ELR (cell line): ENCODE measurements at places on chromosomes 5 and 9.

GRCh38 chr9:27353474-27354229 lies 56.7 kb upstream of the EQTN start:
- DNase-seq: no peak

GRCh38 chr9:5949103-5949699 lies 58.5 kb downstream of the MLANA start:
- DNase-seq: peak; percentile 57

DNA sequence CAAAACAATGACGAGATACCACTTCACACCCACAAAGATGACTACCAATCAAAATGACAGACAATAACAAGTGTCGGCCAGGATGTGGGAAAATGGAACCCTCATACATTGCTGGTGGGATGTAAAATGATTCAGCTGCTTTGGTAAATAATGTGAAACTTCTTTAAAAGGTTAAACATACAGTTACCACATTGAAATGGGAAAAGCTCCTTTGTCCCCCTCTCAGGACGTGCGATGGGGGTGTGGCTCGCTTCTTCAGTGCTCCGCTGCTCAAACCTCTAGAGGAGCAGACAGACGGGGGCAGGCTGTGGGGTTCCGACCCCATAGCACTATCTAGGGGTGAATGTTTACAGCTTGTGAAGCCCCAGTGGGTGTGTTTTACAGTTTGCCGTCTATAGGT lies 8.0 kb upstream of the PLPP6 start:
- no peak for DNase-seq

- DNase-seq: peak; percentile 28
These were observed at the start of gene PCDHB12 for GRCh38 chr5:141208478-141208877. PCDHB12 (plus strand) TSS chr5:141208719; CDS start chr5:141208908, 189 bp downstream.

GRCh38 chr5:83538786-83539462 lies 67.4 kb downstream of the VCAN start:
- DNase-seq: no peak

DNA sequence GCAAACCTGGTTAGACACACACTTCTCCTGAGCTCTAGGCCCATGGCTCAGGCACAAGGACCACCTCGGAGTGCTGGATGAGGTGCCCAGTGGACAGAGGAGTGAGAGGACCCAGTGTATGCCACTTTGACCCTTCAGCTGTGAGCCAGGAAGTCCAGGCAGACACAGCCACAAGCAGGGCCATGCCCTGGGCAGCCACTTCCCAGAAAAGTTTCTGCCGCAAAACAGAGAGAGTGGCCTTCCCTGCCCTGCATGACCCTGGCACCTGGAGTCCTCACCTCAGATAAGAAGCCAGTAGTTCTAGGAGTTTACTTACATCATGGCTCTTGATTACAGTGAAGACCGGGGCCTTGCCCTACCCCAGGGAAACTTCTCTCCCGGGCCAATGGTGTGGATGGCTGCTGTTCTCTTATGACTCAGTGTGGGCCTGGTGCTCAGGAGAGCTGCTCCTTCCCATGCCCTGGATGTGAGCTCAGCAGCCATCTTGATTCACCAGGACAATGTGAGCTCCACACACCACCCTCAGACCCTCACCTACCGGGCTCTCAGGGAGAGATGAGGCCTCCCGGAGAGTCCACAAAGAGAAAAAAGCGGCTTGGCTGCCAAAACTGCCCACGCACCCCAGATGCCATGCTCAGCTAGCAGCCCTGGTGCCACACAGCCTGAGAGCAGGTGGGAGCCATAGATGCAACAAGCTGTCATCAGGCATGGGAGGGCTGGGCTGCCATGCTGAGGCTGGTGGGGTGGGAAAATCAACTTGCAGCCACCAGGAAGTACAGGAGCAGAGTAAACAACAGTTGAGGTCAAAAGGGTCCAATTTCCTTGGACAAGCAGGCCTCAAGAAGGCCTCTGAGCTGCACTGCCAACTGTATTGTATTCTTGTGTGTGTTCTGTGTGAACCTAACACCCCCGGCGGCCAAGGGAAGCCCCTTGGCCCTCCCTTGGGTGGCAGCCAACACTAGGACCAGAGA lies 11.7 kb upstream of the IRF1 start:
- DNase-seq: peak; percentile 52

DNA sequence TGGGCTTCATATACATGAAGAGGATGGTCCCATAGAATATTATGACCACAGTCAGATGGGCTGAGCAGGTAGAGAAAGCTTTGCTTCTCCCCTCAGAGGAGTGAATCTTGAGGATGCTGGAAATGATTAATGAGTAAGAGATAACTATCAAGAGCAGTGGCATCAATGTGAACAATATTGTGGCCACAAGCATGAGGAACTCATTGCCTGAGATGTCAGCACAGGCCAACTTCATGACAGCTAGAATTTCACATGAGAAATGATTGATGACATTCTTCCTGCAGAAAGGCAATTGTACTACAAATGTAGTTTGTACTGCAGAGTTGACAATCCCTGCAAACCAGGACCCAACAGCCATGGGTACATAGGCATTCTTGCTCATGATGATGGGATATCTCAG lies 586 bp downstream of the OR13C9 start:
- no peak for DNase-seq

DNA sequence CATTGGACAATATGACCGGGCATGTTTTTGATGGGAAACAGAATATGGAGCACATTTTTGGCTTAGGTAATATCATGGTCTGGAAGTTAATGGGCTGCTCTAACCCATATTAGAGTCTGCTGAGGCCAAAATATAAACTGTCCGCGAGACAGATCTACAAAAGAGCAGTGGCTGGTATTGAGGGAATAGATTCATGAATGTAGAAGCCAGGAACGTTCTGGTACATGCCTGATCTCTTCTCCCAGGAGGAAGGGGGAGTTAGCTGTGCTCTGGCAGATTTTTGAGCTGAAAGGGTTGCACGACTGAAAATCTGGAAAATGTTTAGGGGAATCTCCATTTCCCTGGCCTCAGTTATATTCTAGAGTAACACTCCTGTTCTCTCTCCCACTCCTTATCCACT lies 42.9 kb upstream of the ZFR start:
- DNase-seq: no peak

DNA sequence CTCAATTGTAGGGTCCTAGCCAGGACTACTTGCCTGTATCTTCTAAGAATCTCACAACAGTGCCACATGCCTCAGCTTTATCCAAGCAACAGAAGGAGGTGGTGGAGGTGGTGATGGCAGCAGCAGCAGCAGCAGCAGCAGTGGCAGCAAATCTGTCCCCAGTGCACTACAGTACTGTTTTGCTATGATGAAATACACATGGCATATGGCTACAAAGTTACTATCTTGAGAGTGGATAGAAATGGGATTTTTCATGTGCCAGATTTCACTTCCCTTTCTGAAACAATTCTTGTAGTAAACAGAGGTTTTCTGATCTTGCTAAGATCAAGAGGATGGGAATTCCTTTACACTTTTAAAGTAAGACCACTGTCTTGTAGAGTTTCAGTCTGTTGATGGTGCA lies 8.1 kb upstream of the CYSTM1 start:
- DNase-seq: no peak

GRCh38 chr9:18623221-18624079 lies 149.5 kb downstream of the ADAMTSL1 start:
- no peak for DNase-seq

GRCh38 chr5:102068870-102069269 lies 227.2 kb downstream of the SLCO4C1 start:
- DNase-seq: no peak

DNA sequence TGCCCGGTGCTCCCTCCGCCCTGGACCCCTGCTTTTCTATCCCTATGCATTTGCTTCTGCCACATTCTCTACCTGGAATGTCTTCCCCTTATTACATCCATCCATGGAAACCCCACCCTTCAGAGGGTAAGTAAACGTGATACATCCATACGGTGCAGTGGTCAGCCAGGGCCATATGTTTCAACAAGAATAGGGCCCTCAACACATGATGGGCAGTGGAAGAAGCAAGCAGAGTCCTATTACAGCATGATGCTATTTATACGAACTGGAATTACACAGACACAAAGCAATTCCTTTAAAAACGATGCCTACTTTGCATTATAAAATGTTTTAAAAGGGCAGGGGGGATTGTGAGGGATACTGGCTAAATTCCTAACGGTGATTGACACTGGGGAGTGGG lies 38.2 kb upstream of the PTGS1 start:
- DNase-seq: no peak

DNA sequence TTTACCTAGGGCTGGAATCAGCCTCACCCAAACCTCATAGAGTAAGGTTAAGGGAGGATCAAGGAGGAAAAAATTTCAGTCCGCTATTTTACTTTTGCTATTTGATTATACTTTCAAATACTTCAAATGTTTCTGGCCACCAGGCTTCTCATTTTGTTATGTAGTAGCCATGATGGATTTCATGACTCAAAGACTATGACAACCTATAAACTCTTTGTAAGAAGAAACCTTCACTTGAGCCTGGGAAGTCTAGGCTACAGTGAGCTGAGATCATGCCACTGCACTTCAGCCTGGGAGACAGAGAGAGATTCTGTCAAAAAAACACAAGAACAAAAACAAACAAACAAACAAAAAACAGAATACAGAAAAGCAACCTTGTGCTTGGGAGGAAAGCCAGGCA lies 293.6 kb upstream of the TNC start:
- DNase-seq: no peak

- DNase-seq: peak; percentile 70
These were observed 110.5 kb upstream of the CDKN2B start for GRCh38 chr9:22119522-22120158.

DNA sequence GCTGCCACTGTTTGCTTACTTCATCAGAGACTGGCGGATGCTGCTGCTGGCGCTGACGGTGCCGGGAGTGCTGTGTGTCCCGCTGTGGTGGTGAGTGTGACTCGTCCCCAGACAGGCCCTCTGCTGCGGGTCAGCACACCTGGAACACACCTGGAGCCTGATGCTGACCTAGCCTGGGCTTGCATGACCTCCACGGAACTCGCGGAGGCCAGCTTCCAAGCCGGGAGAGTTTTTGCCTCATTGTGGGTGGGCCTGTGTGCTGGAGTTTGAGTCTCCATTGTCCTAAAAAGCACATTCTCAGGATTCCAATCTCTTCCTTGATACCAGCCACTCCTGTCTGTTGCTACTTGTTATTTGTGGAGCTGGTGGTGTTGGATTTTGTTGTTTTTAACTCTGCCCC lies 28.1 kb downstream of the SLC22A4 start:
- DNase-seq: no peak

GRCh38 chr9:88824711-88825110 lies 166.6 kb upstream of the S1PR3 start:
- no peak for DNase-seq
